ENCODE measurements at places on chromosomes 6 and 20.

DNA sequence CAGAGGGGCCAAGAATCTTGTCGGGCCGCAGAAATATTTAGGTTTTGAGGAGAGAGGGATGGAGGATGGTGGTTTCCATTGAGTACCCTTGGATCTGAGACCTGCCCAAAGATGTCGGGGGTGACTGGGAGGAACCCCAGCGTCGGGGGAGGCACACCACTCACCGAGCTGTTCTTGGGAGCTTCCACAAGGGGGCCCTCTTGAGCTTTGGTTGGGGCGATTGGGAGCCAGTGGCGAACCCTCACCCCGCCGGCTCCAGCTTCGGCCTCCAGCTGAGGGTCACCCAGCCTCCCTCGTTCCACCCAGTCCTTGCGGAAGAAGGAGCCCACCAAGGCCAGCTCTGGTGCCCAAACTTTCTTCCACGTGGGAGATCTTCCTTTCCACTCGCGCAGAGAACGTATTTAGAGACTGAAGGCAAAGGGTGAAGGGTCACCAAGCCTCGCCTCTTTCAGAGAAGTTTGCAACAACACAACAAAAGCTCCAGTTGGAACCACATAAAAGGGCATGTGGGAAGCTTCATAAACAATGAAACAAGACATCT, 33.6 kb downstream of the APCDD1L start:
- DNase-seq: peak; percentile 7

DNA sequence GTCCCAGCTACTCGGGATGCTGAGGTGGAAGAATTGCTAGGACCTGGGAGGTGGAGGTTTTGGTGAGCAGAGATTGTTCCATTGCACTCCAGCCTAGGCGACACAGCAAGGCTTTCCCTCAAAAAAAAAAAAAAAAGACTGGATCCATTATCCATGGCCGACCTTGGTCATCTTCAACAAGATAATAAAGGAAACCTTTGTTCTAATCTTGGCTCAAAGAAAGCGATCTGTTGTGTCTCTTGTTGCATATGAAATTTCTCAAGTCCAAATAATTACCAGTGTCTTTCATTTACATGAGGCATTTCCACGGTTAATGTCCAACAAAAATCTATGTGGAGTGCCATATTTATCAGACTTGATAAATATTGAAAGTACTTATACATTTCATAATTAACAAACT, 23.7 kb upstream of the KIF16B start:
- DNase-seq: no peak

DNA sequence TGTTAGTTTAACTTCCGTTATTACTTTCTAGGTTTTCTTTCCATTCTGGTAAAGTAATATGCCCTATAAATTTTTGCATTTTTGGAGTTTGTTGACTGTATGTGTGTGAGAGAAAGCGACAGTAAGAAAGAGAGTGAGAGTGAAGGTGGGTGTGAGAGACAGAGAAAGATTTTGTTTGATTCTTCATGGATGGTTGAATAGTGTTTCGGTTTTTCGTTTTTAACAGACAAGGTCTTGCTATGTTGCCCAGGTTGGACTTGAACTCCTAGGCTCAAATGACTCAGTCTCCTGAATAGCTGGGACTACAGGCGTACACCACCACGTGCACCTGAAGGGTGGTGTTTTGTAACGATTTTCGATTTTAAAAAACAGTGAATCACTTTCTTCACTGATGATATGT, 329.1 kb upstream of the RUNX2 start:
- no peak for DNase-seq

- DNase-seq: no peak
Observed at GRCh38 chr6:119201480-119201879, 123.0 kb upstream of the FAM184A start.

- no peak for DNase-seq
Observed at GRCh38 chr6:203661-204060, 88.6 kb upstream of the DUSP22 start.

DNA sequence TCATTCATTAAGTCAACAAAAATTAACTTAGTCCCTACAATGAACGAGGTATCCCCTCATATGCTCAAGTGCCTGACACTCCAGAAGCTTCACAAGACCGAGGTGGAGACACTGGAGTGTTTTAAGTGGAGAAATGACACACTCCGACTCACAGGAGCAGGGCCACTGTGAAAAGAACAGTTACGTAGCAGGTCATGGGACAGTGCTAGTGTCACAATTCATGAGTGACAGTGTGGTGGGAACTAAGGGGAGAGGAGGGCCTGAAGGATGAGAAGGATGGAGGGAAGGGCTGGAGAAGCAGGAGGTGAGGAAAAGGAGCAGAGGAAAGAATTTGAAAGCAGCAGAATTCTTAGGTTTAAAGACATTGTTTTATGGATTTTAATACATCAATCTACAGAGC, 1.3 kb upstream of the HLA-A start:
- peak; percentile 50 for DNase-seq

GRCh38 chr20:51418137-51418529, 124.4 kb downstream of the NFATC2 start:
- DNase-seq: no peak

DNA sequence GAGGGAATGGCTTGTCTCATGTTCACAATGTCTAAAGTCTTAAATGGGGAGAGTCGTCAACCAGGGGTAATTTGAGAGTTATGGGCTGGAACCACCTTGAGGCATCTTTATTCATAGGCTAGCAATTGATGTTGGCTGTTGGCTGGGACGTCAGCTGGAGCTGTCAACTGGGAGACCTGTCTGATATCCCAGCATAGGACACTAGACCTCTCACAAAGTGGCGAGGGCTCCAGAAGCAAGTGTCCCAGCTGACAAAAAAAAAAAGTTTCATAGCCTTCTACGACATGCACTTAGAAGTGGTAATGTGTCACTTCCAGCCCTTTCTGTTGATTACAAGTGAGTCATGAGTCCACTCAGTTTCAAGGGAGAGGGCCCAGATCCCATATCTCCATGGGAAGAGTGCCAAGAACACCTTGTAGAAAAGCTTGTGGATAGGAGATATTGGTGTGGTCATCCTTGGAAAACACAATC, 278.0 kb downstream of the ESR1 start:
- DNase-seq: no peak

DNA sequence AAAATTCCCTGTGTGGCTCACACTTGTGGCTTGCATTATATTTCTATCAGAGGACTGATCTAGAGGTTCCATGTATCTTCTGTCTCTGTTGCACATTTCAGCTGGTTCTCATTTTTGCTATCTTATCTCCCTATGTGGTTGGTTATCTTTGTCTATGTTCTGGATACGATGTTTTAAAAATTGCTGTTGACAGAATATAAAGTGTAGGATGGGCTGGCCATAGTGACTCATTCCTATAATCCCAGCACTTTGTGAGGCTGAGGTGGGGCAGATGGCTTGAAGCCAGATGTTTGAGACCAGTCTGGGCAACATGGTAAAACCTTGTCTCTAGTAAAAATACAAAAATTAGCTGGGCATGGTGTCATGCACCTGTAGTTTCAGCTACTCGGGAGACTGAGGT, 9.9 kb upstream of the ULBP3 start:
- no peak for DNase-seq

DNA sequence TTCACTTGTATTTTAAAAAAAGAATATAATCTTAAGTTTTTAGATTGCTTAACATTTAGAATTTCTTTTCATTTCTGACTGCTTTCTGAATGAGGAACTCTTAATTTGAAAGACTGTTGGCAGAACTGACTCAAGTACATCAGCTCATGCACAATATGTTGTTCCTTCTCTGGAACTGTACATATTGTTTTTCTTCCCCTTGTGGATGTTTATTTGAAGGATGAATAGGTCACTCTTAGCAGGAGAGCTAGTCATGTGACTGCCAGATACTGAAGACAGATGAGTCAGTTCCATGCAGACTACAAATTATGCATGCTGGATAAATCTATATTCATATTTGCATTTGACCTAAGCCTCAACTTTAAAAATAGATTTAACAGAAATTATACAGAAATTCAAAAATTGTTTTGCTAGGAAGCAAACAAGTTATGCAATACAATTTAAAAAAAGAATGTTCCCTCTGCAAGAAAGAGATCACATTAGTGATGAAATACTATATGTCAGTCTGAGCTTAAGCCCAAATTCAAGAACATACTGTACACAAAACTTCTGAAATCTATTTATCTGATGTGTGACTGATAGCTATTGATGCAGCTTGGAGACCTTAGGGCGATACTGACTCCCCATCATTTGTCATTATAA, 1274.9 kb upstream of the GJE1 start:
- DNase-seq: no peak

DNA sequence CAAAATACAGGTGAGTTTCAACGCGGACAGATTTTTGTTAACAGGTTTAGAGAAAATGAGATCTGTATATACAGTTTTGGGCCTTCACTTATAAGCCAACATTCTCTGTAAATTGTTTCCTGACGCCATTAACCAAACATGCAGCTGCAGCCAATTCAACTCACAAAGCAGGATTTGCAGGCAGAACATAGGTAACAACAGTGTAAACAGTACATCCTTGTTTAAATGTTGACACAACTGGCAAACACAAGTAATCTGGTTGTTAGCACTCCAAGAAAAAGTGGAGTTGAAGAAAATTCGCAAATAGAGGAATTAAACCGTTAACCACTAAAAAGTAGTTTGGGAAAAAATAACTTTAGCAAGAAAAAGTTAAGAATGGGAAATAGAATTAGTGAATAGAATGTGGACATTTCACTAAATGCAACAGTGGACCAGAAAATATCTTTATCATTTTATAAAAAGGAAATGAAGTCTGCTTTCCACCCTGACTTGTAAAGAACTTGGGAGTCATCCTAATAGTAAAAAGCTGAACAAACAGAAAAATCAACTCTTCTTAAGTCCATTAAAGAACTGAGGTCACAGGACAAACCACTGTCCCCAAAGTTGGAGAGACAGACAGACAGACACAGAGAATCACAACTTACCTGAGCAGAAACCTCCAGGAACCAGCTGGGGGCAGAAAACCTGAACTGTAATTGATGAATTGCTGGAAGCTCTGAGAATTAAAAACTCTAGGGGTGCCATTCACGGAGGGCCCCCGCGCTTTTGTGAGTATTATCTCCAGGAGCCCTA, 10.1 kb downstream of the SMIM28 start:
- DNase-seq: no peak

DNA sequence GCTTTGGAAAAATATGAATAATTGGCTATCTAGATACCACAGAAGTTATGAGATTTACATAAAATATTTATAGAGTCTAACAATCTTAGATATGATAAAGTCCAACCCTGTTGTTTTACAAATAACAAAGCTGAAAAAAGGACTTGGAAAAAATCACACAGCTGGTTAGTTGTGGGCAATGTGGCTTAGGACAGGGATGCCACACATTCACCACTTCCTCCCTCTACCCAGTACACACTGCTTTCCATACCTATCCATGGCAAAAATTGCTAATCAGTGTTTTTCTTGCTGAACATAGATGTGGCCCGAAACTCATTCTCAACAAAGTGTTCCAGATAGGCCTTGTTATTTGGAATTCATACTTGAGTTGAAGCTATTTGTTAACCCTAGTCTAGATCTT, 147.3 kb upstream of the BMP5 start:
- DNase-seq: no peak

GRCh38 chr6:56772737-56773184, 130.1 kb upstream of the DST start:
- no peak for DNase-seq

GRCh38 chr20:5161536-5162164, 34.8 kb downstream of the CDS2 start:
- DNase-seq: no peak

GRCh38 chr6:111129013-111129412, 41.7 kb downstream of the SLC16A10 start:
- DNase-seq: no peak

DNA sequence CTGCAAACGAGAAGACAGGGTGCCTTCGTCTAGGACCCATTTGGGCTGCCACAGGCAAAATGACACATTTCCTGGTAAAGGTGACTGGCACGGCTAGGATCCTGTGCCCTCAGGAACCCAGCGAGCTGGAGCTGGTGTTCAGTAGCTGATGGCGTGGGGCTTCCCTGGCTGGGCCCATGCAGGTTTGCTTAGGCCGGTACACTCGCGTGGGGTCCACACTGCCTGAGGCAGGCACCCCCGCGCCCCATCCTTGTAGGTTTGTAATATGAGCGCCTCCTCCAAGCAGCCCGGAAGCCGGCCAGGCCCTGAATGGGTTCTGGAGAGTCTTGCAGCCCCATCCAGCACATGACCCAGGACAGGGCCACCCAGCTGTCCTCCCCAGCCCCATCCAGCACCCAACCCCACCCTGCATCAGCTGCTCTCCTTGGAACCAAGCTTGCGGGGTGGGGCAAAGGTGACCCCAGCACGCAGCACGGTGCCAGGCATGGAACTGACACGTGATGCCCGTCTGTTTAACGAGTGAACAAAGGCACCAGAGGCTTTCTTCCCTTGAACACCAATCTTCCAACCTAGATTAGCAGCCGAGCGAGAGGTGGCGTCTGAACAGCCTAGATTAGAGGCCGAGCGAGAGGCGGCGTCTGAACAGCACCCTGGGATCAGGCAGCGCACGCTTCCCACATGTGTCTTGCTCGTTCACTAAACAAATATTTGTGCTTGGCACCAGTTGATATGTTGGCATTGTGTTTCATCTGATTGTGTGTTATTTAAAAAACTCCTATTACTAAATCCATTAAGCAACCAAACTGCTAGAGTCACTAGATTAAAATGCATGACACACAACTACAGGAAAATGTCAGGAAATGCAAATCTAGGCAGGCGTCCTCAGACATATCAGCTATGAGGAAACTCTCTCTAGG, 112.1 kb downstream of the DLL1 start:
- no peak for DNase-seq

DNA sequence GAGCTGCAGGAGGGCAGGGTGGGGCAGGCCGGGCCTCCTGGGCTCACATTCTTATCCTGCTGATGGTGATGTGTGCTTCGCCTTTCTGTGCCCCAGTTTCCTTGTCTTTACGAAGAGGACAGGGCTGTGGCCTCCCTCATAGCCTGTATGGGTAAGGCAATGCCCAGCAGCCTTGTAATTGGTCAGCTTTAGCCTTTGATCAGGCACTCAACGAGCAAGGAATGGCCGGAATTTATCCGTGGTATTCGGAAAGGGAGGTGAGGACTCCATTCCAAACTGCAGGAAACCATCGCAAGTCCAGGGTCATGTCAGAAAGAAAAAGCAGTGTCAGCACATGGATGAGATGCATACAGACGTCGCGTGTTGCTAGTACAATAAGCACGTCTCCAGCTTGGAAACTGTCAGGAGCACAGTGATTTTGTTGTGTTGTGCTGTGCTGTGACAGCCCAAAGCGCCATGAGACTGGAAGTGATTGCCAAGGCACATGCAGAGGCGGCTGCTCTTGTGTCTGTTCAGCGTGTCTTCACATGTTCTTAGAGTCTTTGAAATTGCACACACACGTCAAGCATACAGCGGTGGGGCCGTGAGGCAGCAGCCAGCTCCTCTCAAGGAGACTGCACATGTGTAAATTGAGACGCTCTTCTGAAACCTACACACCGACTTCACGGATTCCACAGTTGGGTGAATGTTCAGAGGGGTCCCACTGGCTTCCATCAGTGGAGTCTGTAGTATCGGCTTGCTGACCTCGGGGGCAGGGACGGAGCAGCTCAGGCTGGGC, 6.2 kb downstream of the SS18L1 start:
- DNase-seq: no peak

- no peak for DNase-seq
Observed at GRCh38 chr6:45900808-45901752, 114.6 kb downstream of the CLIC5 start.
